ENCODE measurements at places on chromosomes 2 and 18.

DNA sequence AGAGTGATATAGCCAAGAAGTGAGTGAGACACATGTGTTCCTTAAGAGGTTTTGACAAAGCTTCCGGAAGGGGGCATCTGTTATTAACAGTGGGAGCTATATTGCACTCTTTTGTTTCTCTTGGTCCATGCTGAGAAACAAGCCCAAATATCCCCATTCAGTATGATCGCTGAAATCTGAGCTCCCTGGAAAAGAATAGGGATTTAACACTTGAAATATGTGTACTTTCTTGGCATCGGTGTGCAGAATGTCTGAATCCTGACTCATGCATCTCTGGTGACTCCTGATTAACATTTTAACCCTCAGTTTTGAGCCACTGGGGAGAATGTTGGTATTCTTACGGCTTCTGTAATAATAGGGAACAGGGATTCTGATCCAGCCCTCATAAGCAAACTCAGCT lies 448.1 kb downstream of the TSN start:
- no peak for DNase-seq

DNA sequence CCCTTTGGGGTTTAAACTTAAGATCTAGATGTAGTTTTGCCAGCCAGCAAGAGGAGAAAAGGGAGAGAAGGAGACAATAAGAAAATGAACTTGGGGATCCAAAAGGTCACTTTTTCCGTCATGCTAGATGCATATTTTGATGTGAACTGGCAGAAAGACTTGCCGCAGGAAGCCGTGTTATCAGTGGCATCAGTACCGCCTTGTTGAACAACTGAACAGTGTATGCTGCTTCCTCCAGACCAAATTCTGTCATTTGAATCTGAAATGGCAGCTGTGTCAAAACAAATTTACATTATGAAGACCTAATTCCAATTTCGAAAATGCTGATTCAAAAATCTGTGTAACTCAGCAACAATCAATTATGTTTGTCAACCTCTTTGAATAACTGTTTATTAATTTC lies 42.1 kb downstream of the TMEM200C start:
- DNase-seq: no peak

GRCh38 chr2:157052685-157053224 lies 204.8 kb upstream of the GALNT5 start:
- peak; percentile 24 for DNase-seq

GRCh38 chr2:70094978-70095719 lies 7.9 kb downstream of the PCBP1 start:
- DNase-seq: no peak

GRCh38 chr2:184599054-184599871 lies 934 bp downstream of the ZNF804A start:
- peak; percentile 19 for DNase-seq

- no peak for DNase-seq
Observed at GRCh38 chr2:41900101-41900577, 147.7 kb upstream of the PKDCC start.

DNA sequence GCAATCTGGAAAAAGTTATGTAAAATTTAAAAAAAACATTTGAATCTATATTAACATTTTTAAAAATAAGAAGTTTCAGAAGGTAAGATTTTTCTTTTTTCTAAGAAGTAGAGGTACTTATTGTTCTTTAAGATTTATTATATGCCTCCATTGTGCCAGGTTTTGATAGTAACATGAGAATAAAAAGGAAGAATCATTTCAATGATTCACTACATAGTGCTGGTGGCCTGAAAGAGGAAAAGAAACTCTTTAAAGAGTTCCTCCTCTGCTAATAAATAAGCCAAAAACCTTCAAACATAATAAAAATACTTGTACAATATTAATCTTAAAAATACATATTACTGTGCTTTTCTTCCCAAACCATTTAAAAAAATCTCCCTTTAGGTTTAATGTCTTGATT lies 69.0 kb downstream of the ANKRD44 start:
- DNase-seq: no peak

DNA sequence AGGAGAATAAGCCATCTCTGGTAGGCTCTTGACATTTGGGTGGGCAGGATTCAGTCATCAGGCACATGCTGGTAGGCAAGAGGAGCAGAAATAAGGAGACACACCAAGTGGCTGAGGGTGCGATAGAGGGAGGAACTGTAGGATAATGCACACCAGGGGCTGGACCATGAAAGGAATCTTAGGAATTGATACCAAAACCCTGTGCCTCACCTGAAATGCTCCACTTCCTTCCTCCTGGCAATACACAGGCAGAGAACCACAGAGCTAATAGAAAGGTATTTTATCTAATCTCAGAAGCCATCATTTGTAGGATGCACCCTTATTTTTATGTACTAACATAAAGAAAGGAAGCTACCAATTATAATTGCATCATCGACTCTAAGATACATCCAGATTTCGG lies 4.4 kb upstream of the CYP1B1 start:
- no peak for DNase-seq

DNA sequence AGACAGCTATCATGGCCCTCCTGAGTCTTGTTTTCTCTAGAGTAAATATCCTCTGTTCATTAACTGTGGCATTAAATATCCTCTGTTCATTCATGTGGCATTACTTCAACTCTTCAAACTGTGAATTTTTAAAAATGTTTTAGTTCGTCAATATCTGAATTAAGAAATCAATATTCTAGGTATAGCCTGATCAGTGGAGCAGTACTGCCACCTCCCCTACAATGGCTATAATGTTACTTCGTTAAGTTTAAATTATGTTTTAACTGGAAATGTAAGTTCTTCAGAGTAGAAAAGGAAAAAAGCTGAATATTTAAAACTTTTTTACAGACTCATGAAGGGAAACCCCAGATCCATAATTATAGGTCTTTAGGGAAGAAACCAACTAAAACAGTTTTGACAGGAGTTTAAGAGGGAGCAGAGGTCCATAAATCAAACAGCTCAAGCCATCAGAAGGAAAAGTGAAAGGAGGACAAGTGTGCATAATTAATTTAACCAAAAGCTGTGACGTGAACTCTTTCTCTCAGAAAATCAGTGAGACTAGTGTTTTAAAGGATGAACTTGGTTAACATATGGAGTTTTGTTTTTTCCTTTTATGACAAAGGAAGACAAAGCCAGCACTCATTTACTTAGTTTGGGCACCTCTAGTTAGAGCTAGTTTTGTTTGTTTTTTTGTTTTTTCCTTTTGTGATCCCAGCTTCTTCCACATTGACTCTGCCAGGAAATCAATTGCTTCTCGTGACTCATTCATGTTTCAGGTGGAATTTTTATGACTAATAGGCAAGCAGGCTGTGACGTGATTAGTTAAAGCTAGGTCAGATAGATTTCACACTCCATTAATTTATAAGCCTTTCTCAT lies 44.9 kb downstream of the RBBP8 start:
- DNase-seq: peak; percentile 85

GRCh38 chr18:26579941-26580618 lies 31.7 kb upstream of the KCTD1 start:
- peak; percentile 56 for DNase-seq

- no peak for DNase-seq
Observed at GRCh38 chr2:30408961-30409387, 38.1 kb upstream of the LCLAT1 start.

DNA sequence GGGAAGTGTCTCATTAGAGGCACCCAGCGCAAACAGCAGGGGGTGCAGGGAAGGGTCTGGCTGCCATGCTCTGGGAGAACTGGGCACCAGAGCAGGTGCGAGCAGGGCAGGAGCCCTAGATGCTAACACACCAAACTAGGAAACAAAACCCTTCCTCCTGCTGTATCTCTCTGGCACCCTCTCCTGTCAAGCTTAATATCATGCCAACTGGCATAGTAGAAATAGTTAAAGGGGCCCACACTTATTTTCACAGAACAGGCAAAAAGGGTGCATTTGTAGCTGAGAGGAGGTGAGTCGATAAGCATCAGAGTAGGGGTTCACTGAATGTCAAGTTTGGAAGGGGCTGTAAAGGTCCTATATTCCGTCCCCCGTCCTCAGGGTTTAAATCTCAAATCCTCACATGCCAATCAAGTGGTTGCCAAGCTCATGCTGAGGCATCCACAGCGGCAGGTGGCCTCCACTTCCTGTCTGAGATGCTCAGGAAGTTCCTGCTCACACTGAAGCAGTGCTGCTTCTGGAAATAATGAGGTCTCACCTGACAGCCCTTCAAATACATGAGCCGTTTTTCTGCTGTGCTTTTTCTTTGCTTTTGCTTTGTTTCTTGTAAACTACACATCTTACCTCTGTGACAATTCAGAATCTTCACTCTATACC lies 14.9 kb upstream of the ACKR3 start:
- no peak for DNase-seq
